Activated naive CD4-positive, alpha-beta T cell treated with anti-CD3 and anti-CD28 coated beads for 36 hours (primary cell): ENCODE measurements at places on chromosomes 2 and 18. TPM values are rescaled to one million over a fixed set of nuclear protein-coding genes. Genes with fewer than 3 reads are reported as not detected.

GRCh38 chr2:201433394-201433995 is 17.8 kb downstream of the TRAK2 start:
- DNase-seq: no peak

DNA sequence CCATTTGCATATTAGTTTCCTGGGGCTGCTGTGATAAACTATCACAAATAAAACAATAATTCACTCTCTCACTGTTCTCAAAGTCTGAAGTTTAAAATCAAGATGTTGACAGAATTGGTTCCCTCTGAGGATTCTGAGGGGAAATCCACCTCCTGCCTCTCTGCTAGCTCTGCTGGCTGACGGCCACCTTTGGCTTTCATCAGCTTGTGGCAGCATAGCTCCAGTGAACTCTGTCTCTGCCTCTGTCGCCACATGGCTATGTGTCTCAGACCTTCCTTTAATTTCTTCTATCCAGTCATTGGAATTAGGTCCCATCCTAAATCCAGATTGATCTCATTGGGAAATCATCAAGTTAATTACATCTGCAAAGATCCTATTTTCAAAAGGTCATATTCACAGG is 38.9 kb upstream of the TRIM43 start:
- DNase-seq: no peak

MC2R gene
- total RNA-seq: not detected

KRCC1 gene
- total RNA-seq: 2.5 TPM

FMNL2 gene
- 2.5 TPM for total RNA-seq
